ENCODE measurements at places on chromosomes 2 and 18.
A peak's percentile ranks its signal among the peaks of the same experiment; 100 is the strongest.

DNA sequence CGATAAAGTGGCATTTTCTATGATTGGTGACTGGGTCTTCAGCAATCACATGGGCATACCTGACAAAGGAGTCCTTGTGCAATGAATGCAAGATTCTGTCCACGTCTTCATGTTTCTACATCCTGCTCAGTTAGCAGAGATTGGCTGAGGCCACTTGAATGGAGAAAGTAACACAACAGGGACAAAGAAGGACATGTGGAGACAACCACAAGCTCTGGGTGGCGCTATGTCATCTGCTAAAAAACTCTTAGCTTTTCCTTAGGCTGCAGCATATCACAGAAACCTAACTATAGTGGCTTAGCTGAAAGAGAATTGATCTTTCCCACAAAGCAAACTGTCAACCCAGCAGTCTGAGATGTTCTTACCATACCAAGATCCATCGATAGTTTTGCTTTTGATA lies 1109.7 kb downstream of the SOCS6 start:
- DNase-seq, result peak; percentile 4

- DNase-seq, result no peak
Measured at GRCh38 chr2:128433911-128434550, 115.4 kb upstream of the HS6ST1 start.

- no peak for DNase-seq
Measured at GRCh38 chr18:49630246-49630699, 68.4 kb downstream of the LIPG start.

DNA sequence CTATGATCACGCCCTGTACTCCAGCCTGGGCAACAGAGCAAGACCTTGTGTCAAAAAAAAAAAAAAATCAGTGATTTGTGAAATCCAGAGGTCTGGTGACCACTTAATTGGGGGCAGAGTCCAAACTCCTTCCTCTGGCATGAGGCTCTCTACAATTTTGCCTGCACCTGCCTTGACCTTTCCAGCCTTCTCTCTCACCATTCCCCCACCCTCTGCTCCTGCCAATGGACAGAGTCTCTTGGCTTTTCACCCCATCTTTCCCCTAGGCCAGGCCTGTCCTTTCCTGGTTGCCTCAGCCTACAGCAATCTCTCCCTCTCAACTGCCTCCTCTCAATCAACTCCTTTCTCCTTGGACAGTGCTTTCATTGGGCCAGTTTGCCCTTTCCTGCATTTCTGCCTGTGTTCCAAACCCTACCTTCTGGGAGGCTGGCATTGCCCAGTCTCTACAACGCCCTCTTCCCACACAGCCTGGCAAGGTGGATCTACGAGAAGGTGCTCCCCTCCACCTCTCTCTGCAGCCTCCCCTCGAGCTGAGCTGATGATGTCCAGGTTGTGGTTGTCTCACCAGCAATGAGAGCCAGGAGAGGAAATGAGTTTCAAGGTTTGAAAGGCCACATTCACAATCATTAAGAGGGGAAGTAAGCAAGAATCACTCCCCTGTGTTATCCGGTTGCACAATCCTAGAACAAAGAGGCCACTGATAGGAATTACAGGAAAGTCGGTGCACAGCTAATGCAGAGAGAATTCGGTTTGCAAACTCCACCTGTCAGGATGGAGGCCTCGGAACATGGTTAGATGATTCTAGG lies 39.5 kb upstream of the NPAS2 start:
- DNase-seq, result peak; percentile 85

DNA sequence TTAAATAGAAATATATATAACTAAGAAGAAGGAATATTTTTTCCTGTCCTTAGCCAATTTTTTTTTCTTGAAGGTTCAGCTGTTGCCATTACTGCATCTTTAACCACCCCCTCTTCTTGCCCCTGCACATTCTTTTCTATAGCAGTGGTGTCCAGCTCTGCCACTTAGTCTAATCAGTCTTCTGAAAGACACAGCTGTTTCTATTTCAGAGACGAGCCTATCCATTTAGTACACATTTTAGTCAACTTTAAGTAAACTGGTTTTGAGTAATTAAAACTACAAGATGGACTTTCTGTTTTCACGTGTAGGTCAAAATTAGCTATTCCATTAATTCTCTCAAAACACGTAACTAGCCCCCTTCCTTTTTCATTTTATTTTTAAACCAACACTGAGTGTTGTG lies 21.0 kb downstream of the SPOPL start:
- DNase-seq, result no peak

DNA sequence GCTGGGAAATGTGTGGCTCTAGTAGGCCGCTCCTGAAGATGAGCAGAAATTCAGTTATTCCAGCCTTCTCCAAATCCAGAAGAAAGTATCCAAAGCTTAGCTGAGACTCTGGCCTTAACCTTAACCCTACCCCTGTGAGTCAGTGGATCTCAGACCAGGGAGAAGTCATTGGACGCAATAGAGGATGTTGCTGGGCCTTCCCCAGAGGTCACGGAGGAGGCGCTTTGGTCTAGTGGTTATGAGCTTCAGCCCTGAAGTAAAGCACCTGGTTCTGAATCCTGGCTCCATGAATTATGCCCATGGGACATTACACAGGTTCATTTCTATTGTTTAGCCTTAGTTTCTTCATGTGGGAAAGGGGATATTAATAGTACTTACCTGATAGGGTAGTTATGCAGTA lies 24.0 kb downstream of the PKDCC start:
- no peak for DNase-seq

- DNase-seq, result no peak
Measured at GRCh38 chr2:201136889-201137321, 20.9 kb downstream of the CFLAR start.

- DNase-seq, result no peak
Measured at GRCh38 chr2:214995926-214996670, 142.3 kb downstream of the ABCA12 start.

- peak; percentile 16 for DNase-seq
Measured at GRCh38 chr2:181573140-181573736, 83.7 kb downstream of the CERKL start.

DNA sequence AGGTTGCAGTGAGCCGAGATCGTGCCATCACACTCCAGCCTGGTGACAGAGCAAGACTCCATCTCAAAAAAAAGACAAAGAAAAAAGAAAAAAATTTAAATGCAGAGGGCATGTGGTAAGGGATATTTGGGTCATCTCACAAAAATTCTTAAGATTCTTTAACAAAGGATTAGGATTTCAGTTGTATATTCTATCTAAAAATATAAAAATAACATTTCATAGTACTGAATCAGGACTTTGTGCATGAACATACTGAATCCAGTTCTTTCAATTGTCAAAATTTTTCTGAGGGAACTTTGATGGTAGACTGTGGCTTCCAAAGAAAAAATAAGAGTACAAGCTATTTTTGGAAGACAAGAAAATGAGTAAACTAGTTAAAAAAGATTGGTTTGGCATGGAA lies 6.5 kb upstream of the PPP3R1 start:
- no peak for DNase-seq

DNA sequence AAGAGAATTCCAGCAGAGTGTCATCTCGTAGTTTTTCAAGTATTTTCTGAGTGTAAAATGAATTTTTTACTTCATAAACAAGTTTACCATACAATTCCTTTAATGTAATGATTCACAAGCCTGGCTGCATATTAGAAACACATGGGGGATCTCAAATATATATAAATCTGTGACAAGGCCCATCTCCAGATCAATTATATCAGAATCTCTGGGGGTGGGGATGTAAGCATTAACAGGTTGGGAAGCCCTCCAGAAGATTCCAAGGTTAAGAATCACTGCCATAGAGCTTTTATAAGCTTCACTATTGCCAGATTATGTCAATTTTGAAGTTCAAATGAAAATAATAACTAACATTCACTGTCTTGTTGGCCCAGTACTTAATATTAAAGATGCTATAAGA lies 111.2 kb downstream of the BAZ2B start:
- DNase-seq, result no peak

DNA sequence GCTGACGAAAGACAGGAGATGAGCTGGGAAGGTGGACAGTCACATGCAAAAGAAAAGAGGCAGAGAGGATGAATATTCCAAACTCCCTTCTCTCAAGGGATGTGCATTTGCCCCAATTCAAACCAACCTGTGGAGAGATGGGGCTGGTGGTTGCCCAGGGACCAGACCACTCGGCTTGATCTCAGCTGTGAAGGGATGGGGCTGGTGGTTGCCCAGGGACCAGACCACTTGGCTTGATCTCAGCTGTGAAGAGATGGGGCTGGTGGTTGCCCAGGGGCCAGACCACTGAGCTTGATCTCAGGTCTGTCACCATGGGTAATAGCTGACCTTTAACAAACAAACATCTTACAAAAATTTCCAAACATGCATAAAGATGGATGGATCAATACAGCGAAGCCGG lies 42.5 kb upstream of the SALL3 start:
- DNase-seq, result no peak

DNA sequence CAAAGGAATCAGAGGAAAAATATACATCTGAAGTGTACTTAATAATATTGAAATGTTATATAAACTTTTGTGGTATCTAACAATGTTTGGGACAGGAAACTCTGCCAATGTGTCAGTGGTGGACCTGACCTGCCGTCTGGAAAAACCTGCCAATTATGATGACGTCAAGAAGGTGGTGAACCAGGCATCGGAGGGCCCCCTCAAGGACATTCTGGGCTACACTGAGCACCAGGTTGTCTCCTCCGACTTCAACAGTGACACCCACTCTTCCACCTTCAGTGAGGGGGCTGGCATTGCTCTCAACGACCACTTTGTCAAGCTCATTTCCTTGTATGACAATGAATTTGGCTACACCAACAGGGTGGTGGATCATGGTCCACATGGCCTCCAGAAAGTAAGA lies 32.6 kb downstream of the CALCRL start:
- no peak for DNase-seq

DNA sequence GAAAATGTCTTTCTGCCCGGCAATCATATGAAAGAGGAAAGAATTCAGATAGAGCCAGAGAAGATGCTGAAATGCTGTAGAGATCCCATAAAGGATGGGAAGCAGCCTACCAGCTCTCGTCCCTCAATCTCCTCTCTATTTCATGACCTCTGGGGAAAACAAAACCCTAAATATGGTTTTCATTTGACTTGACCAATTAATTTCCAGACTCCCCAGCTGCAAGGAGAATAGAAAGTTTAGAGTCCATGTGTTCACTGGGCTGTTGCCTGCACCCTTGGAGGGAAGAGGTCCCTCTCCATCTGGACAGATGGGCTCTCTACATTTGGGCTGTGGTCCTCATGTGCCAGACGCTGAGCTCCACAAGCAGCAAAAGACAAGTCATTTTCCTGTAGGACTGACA lies 40.6 kb downstream of the CAPN13 start:
- DNase-seq, result no peak

DNA sequence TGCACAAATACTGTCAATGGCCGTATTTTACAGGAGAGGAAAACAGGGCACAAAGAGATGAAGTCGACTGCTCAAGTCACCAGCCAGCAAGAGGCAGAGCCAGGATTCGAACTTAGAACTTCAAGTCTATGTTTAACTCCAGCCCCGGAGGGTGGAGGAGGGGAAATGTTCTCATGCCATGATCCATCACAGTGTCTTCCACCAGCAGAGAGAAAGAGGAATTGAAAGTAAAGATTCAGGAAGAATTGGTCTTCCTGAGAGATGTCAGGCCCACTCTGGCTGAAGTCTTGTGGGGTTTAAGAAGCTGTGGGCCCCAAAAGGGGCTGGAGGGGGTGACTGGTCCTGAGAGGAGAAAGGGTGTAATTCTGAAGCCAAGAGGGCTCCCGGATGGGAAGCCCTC lies 260.0 kb downstream of the TNS1 start:
- no peak for DNase-seq

- peak; percentile 96 for DNase-seq
Measured at GRCh38 chr2:70686577-70687460, 81.2 kb downstream of the ADD2 start.

DNA sequence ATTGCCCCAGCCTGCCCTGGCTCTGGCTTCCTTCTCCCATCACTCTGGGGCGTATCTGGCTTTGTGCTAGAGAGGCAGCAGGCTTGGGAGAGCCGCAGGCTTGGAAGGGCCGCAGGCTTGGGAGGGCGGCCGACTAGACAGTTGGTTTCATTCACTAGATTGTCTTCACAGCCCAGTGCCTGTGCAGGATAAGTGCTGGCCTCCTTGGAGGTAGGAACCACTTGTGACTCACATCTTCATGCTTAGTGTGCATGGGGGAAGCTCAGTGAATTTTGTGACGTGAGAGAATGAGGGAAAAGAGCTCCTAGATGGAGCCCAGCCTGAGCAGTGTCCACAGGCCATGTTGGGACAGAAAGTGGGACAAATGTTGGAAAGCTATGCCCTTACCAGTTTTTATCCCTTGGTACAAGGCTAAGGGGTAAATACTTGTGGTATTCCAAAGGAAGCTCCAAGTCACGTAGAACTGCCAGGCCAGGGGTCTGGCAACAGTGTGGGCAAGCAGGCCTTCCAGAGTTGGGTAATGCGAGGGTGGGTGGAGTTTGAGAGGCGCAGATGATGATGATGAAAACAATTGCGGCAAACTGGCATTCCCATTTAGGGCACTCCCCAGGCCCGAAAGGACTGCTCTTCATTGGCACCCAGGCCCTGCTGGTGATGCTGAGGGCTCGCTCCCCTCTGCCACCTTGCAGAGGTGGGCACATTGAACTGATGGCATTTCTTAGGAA lies 100.1 kb downstream of the DDX1 start:
- no peak for DNase-seq

DNA sequence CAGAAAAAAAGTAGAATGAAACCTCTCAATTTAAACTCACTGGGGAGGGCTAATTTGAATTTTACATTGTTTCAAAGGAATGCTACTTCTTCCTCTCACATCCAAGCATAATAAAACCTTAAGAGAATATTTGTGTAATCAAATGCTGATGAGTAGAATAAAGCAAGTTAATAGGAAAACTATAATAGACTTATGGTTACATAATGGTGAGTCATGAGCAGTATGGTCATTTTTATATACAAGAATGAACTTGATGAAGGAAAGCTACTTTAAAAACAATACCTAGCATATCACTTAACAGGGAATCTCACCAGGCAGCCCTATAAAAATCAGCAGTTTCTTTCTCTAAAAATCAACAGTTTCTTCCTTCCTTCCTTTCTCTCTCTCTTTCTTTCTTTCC lies 80.3 kb downstream of the VSNL1 start:
- no peak for DNase-seq

GRCh38 chr18:12639990-12640880 lies 17.7 kb downstream of the SPIRE1 start:
- peak; percentile 72 for DNase-seq

GRCh38 chr2:168178520-168179324 lies 68.7 kb downstream of the STK39 start:
- DNase-seq, result no peak

- DNase-seq, result no peak
Measured at GRCh38 chr18:12398625-12399024, 9.1 kb upstream of the PRELID3A start.

DNA sequence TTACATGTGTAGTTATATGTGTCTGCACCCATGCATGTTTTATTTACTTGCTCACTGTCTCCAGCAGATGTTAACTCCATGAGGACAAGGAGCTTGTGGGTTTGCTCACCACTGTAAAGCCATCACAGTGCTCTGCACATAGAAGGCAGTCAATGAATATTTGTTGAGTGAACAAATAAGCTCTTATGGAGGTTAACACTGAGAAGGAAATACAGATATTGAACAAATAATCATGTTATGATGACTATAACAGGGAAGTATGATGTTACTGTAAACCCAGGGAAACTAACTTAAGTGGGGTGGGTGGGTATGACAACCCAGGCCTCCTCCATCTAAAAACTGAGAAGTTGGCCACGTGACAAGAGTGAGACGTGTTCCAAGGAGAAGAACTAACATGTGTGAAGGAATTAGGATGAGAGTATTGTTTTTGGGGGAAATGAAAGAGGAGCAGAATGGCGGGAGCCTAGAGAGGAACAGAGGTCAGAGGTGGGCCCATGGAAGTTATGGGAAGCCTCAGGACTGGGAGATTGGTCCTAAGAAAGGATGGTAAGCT lies 6.0 kb upstream of the FAM117B start:
- no peak for DNase-seq

- no peak for DNase-seq
Measured at GRCh38 chr18:61340148-61340547, 6.9 kb downstream of the CDH20 start.
